ENCODE measurements at places on chromosomes 7 and 10.

DNA sequence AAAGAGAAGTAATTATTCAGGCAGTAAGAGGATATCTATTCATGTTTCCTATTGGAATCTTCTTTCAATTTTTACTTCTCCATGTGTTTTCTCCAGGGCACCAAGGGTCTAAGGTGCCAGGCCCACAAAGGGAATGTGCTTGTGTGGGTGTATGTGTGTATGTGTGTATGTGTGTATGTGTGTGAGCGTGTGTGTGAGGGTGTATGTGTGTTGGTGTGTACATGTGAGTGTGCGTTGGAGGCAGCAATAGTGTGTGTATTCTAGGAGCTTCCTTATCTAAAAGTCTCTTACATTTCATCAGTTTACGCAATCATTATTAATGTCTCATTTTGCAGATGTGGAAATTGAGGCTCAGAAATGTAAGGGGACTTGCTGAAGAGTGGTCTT lies 28.3 kb downstream of the RAMP3 start:
- H3K36me3 ChIP-seq, result no peaks in the 10 kb centered on the region
- peaks cover 56% of the 10 kb centered on the region for H3K27me3 ChIP-seq
- peaks cover 1% of the 10 kb centered on the region for H3K4me1 ChIP-seq
- no peak for DNase-seq
- no peak overlapping the region for H3K27ac ChIP-seq

GRCh38 chr7:105906695-105907094 lies 30.3 kb upstream of the ATXN7L1 start:
- H3K27ac ChIP-seq, result no peak overlapping the region
- no peaks in the 10 kb centered on the region for H3K27me3 ChIP-seq
- peaks cover 2% of the 10 kb centered on the region for H3K4me1 ChIP-seq
- no peak overlapping the region for H3K4me3 ChIP-seq
- no peaks in the 10 kb centered on the region for H3K36me3 ChIP-seq

GRCh38 chr10:14563359-14563940 lies 211.2 kb downstream of the FAM107B start:
- no peak overlapping the region for H3K27ac ChIP-seq
- H3K4me3 ChIP-seq, result no peak overlapping the region
- H3K4me1 ChIP-seq, result peaks cover 7% of the 10 kb centered on the region
- no peak for DNase-seq
- H3K36me3 ChIP-seq, result no peaks in the 10 kb centered on the region

DNA sequence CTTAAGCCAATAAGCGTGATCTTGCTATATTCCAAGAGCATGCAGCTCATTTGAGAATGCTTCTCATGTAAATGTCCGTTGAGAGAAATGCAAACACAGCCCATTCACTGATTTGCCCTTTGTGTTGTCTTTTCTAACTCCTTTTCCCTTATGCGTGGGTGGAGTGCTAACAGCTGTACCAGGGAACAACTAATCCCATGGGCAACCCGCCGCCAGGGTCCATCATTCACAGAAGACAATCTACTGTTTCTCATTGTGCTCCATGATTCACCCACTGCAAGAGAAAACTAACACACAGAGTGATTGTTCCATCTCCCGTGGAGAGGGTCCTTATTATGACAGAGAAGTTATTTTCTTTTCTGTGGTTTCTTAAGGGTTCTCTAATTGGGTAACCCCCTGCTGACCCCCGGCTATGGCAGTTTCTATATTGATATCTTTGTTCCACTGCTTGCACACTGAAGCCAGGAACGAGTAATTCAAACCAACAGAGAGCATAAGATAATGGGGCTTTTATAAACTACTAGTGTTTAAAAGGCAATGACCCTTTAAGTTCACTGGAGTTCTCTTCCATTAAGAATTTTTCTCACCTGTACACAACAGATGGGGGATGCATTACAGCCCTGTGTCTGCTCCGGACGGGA lies 298.7 kb downstream of the BAMBI start:
- H3K4me1 ChIP-seq, result peaks cover 2% of the 10 kb centered on the region
- peak; percentile 20 for DNase-seq
- H3K4me3 ChIP-seq, result no peak overlapping the region
- H3K27me3 ChIP-seq, result no peaks in the 10 kb centered on the region
- no peak overlapping the region for H3K27ac ChIP-seq
- no peaks in the 10 kb centered on the region for H3K36me3 ChIP-seq

- no peak for DNase-seq
- no peak overlapping the region for H3K4me3 ChIP-seq
- no peaks in the 10 kb centered on the region for H3K27me3 ChIP-seq
- H3K27ac ChIP-seq, result no peak overlapping the region
- peaks cover 2% of the 10 kb centered on the region for H3K4me1 ChIP-seq
- H3K36me3 ChIP-seq, result no peaks in the 10 kb centered on the region
These were observed 62.5 kb downstream of the BPGM start for GRCh38 chr7:134709197-134709596.

- H3K4me1 ChIP-seq, result no peaks in the 10 kb centered on the region
- H3K4me3 ChIP-seq, result no peak overlapping the region
- H3K36me3 ChIP-seq, result no peaks in the 10 kb centered on the region
- DNase-seq, result no peak
- no peaks in the 10 kb centered on the region for H3K27me3 ChIP-seq
- H3K27ac ChIP-seq, result no peak overlapping the region
These were observed 18.0 kb upstream of the STARD3NL start for GRCh38 chr7:38160003-38160571.

GRCh38 chr10:93068411-93069244 lies 5.1 kb upstream of the CYP26A1 start:
- H3K4me3 ChIP-seq, result no peak overlapping the region
- no peak overlapping the region for H3K27ac ChIP-seq
- H3K27me3 ChIP-seq, result peaks cover 98% of the 10 kb centered on the region
- peak; percentile 55 for DNase-seq

DNA sequence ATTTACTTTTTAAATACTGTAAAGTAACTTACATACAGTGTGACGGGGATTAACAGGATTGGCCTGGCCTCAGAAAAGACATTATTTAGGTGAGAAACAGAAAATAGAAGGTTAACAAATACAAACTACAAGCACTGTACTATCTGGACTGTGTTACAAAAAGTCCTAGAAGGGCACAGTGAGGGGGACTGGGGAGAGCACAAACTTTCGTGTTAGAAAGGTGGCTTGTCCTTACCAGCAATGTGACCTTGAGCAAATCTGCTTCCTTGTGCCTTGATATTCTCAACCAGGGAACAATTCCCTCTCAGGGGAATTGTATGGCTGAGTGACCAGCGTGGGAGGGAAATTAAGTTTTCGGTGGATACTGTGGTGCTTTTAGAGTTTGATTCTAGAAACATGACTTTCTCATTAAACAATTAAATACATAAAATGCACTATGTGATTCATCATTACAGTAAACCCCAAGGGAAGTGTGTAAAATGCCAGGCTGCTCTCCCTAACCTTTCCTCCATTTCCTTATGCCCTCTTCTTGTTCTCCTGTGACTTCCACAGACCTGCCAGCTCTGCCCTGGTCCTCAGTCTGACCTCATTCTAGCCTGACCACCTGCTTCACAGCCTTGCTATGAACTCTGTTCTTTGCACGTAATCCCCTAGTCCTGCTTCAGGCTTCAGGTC lies 57.7 kb downstream of the OSBPL3 start:
- no peak overlapping the region for H3K4me3 ChIP-seq
- no peaks in the 10 kb centered on the region for H3K27me3 ChIP-seq
- H3K36me3 ChIP-seq, result no peaks in the 10 kb centered on the region
- DNase-seq, result no peak

DNA sequence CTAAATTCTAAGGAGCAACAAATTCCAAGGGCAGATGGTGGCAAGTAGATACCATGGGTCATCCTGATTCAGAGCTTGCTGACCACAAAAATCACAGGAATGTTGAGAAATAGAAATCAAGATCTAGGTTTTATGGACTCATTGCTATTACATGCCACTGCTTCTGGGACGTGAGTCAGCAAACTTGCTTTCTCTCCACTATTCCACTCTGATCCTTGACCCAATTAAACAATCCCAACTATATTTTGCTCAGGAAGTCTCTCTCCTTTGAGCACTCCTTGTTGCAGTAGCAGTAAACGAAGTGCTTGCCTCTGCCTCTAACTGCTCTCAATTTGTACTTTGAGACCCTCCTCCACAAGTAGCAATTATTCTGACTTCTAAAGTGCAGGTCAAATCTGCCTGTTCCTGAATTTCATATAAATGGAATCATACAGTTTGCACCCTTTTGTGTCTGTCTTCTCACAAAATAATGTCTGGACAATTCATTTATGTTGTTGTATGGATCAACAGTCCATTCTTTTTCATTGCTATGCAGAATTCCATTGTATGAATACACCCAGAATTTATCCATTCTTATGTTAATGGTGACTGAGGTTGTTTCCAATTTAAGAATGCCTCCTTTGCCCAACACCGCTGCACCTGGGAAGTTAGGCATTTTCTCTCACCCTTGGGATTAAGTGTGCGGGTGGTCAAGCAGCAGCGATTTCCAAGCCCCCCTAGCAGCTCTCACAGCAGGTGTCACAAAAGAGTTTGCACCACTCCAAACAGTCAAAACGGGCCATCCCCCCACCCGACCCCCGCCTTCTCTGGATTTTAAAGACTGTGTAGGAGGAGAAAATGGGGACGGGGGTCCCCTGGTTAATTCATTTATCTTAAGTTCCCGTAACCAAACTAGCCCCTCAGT lies 35.9 kb downstream of the ACSM6 start:
- H3K27ac ChIP-seq, result peak overlapping the region; percentile 100
- DNase-seq, result peak; percentile 96
- H3K4me3 ChIP-seq, result no peak overlapping the region
- no peaks in the 10 kb centered on the region for H3K27me3 ChIP-seq

DNA sequence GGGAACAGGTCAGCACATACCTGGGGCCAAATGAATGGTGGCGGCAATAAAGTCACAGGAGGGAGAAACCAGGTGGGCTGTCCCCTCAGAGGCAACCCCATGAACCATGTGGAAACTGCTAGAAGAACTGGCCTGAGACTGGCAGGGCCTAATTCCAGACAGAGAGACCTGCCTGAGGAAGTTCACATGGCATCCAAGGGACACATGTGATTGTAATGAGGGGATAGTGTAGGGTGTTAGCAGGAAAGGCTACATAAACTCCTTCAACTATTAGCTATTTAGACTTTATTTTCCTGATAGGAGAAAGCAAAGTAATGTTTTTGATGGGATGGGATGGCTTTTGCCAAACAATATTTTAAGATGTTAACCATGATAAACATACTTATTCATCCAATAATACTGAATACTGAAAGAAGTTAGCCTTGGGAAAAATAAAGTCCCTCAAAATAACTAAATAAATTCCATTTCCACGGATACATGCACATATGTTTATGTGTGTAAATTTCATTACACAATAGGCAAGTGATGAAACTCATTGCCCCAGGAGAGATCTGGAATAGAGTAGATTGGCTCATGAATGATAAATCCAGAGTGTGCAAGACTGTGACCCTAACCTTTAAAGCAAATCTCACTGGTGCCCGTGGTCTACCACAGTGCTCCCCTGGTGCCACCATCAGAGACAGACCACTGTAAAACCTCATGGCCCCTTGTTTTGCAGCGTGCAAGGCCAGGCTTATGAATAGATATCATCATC lies 137.0 kb downstream of the NRF1 start:
- H3K27ac ChIP-seq, result no peak overlapping the region
- peaks cover 47% of the 10 kb centered on the region for H3K36me3 ChIP-seq
- H3K4me3 ChIP-seq, result no peak overlapping the region
- H3K4me1 ChIP-seq, result peaks cover 1% of the 10 kb centered on the region
- no peaks in the 10 kb centered on the region for H3K27me3 ChIP-seq

GRCh38 chr7:92639213-92639896 lies 49.2 kb upstream of the FAM133B start:
- no peak for DNase-seq
- H3K27me3 ChIP-seq, result no peaks in the 10 kb centered on the region
- H3K4me3 ChIP-seq, result no peak overlapping the region
- H3K36me3 ChIP-seq, result peaks cover 9% of the 10 kb centered on the region
- H3K27ac ChIP-seq, result no peak overlapping the region

DNA sequence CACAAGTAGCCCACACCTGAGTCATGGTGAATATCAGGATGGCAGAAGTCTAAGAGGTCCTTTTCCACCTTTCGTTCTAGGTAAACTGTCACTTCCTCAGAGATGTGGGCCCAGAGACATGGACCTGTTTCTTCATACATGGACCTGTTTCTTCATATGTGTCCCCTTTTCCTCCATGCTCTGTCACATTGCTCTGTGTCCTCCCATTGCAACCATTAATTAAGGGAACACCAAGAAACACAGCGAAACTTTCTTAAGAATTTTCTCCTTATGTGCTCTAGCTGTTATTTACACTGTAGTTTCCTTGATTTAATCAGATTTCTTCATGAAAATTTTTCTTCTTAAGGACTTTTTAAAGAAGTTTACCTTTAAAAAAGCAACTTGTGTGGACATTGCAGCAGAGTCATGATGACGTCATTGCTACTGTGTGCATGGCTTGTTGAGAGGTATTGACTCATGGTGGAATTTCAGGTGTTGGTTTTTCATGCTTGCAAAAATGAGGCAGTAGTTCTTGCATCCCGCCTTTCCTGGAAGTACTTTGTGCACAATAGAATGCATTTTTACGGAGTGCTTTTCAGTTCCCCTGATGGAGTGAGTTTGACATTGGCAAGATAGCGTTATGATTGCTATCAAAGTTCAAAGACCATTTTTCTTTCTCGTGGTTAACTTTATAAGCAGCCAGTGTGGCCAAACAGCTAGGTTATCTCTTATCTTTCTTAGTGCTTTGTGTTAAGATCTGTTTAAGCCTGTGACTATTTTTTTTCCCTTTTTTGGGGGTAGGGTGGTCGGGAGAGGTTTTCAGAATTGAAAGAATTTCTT lies 37.7 kb downstream of the CFAP58 start:
- H3K27ac ChIP-seq, result no peak overlapping the region
- no peaks in the 10 kb centered on the region for H3K27me3 ChIP-seq
- no peaks in the 10 kb centered on the region for H3K4me1 ChIP-seq
- H3K36me3 ChIP-seq, result no peaks in the 10 kb centered on the region

DNA sequence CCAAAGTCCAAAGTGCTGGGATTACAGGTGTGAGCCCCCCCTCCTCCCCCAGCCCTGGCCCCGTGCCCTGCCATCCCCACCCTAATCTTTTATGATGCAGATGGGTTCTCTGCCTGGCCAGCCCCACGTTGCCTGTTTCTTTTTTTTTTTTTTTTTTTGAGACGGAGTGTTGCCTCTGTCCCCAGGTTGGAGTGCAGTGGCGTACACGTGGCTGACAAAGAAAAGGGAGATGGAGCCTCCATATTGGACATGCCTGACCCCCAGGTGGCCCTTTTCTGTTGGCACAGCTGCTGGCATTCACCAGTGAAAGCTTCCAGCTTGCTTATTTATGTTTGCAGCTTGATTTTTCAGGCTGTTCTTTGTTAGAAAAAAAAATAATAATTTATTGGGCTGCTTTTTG lies 235.3 kb downstream of the CCDC3 start:
- H3K27ac ChIP-seq, result no peak overlapping the region
- H3K36me3 ChIP-seq, result peaks cover 25% of the 10 kb centered on the region
- no peak overlapping the region for H3K4me3 ChIP-seq
- peaks cover 9% of the 10 kb centered on the region for H3K4me1 ChIP-seq

GRCh38 chr10:117570880-117571279 lies 28.3 kb downstream of the EMX2 start:
- no peak overlapping the region for H3K4me3 ChIP-seq
- H3K27ac ChIP-seq, result no peak overlapping the region

DNA sequence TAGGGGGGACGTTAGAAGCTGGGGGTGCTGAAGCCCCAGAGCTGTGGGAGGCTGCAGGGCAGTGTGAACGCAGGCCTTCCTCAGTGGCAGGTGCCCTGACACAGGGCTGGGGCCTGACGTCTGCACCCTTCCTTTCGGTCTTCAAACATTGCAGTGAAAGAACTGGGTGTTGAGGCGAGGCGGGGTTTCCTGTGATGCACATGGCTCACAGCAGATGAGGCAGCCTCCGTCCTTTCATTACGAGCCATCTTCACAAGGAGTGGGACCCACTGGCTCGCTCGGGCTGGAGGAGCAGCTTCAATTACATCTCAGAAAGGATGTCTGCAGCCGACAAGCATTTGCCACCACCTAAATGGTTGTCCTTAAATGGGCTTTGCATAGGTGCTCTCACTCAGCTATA lies 180.3 kb upstream of the SHH start:
- H3K36me3 ChIP-seq, result no peaks in the 10 kb centered on the region
- H3K4me3 ChIP-seq, result no peak overlapping the region
- no peak overlapping the region for H3K27ac ChIP-seq
- H3K27me3 ChIP-seq, result no peaks in the 10 kb centered on the region
- no peak for DNase-seq
- H3K4me1 ChIP-seq, result no peaks in the 10 kb centered on the region

All from mesenchymal stem cell (in vitro differentiated cells and primary cell).